ENCODE measurements at places on chromosomes 16 and 17.

GRCh38 chr17:63476459-63476853, 405 bp upstream of the ACE start:
- no peak for DNase-seq

DNA sequence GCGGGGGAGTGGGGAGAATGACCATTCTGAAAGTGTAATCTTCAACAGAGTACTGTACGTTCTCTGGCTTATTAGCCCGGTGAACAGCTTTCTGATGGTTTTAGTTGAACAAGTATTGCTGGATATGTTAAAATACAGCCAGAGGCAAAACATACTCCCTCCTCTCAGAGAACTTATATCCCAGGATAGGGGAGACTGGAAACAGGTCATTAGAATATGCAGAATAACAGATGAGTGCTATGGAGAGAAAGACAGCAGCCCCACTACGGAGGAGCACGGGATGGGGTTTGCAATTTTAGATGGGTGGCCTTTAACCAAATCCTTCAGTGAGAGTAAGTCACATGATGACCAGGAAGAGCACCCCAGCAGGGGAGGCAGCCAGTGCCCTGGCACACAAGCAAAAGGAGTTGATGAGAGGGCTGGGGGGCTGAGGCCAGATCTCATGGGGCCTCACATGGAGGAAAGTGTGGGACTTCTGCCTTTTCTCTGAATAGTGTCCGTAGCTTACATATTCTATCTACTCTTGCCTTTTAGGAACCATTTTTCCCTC, 43.1 kb upstream of the SEC14L1 start:
- no peak for DNase-seq

- DNase-seq: no peak
Observed at GRCh38 chr17:79960788-79961522, 74.7 kb downstream of the TBC1D16 start.

DNA sequence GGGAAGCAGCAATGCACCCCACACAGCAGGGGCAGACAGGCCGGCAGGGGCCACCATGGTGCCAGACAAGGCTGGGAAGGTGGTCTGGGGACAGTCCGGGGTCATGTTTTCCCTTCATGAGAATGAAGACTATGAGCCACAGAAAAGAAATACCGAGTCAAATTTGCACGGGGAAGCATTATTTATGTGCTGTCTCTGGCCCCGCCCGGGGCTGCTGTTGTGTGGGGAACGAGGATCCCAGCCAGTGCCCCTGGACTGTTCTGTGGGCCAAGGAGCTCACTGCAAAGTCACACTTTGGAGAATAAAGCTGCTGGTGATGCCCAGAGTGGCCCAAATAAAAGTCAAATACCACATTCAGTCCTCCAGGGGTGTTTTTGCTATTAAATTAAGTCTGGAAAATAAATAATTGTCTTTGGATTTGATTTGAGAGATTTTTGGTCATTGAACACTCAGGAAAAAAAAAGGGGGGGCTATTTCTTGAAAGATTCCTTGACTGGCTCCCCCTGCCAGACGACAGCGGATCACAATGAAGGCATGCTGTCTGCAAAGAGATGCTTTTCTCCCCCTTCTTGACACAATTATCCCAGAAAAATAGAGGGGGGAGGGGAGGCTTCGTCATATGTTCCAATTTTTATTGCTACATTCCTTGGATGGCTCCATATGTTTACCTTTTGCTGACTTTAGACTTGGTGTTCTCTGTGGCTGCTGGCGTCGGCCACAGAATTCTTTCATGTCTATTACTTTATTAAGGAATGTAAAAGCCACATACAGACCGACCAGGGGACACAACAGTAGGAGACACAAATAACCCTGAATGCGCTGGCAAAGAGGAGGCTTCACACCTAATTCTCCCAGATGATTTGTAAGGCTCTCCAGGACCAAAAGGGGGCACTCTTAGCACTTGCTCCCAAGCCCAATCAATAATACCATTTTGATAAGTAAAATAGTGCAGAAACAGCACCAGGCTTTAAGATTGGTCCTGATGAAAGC, 27.1 kb upstream of the ANKFN1 start:
- no peak for DNase-seq

GRCh38 chr17:14340857-14341754, 40.2 kb downstream of the HS3ST3B1 start:
- no peak for DNase-seq

DNA sequence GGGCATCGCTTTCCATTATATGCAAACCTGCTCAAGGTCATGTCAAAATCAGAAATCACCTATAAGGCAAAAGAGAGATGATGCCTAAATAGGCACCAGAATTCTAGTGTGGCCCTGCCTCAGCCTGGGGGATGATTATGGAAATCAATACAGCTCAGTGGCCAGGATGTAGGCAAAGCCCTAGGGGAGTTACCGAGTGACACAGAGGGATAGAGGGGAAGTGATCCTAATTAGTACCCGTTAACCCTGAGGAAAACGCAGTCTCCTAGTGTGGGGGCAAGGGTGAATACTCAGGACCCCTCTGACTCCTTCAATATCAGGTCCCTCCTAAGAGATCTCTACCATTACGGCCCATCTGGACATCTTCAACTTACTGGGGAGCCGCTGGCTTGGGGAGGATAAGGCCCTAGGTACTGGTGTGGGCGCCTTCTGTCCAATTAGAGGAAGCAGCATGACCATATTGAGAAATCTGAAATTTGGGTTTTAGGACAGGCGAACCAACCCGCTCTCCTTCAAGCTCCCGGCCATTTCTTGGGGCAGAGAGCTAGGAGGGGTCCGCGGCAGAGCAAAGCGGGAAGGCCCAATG, 725 bp downstream of the NT5C3B start:
- no peak for DNase-seq

GRCh38 chr16:17832738-17833137, 362.0 kb upstream of the XYLT1 start:
- no peak for DNase-seq

- no peak for DNase-seq
Observed at GRCh38 chr16:66133643-66134338, 232.7 kb upstream of the CDH5 start.

Data from effector memory CD8-positive, alpha-beta T cell (primary cell).